ENCODE measurements at places on chromosomes 7 and 10.

DNA sequence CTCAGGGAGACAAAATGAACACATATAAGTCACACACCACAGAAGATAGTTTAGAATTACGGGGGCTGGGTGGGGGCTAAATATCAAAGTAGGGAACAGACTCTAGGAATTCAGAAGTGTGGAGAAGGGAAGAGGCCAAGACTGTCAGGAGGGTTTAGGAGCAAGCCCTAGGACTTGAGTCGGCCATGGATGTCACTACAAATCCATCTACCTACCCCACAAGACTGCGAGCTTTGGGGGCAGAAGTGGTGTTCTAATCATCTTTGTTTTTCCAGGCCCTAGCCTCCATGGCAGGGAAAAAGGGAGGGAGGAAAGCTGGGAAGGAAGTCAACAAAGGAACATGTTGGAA, 5.8 kb upstream of the ARHGAP19 start:
- DNase-seq: no peak

DNA sequence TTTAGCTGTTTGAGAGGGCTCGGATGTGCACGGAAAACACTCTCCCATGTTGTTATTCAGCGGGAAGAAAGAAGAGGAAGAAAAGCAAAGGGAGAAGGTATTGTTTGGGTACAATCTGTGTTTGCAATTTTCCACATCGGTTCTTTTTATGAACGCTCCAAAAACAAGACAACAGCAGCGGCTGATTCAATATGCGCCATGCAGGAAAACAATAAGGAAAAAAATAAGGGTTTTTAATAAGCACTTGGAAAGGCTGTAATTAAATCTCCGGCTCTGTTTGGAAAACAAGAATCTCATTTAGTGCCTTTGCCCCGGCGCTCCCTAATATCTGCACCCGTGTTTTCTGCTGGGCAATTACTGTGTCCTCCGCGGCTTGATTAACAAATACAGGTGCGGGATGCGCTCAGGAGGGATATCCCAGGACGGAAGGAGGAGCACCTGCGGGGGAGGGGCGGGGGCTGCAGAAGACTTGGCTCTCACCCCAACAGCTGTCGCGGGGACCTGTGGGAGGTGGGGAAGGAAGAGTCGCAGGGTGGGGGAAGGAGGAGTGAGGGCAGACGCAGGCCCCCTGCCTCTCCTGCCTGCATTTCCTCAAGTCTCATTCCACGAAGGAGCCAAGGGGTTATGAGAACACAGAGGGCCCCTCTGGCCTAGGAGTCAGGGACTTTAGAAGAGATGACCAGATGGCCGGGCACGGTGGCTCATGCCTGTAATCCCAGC, 181.5 kb upstream of the PODXL start:
- no peak for DNase-seq

DNA sequence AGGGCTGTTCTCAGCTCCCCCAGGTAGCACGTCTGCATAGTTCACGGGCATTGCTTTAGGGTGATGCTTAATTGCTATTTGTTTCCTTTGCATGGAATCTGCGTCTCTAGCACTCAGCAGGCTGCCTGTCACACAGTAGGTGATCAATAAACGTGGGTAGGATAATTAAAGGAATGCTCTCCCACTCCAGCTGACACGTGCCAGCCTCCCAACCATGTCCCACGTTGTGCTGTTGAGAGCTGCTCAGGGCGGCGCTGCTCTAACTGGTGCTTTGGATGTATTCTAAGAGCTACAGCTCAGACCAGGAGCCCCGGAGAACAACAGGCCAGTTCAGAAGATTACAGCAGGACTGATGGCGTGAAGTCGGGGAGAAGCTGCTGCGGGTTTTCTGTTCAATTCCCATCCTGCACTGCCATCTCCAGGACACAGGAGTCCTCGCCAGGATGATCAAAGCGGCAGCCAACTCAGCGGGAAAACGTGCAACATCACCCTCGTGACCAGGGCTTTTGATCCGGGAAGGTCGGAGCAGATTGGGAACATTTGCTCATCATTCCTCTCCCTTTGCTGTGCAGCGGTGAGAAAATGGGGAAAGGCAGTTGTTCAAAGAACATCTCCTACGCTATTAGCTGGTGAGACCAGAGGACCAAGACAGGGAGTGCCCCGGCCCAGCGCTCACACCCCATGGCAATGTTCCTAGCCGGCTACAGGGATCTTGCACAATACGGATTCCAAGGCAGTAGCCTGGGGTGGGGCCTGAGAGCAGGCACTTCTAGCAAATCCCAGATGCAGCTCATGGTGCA, 50.5 kb upstream of the FOXK1 start:
- no peak for DNase-seq

GRCh38 chr10:28111712-28112111, 112.8 kb upstream of the ODAD2 start:
- DNase-seq: no peak

DNA sequence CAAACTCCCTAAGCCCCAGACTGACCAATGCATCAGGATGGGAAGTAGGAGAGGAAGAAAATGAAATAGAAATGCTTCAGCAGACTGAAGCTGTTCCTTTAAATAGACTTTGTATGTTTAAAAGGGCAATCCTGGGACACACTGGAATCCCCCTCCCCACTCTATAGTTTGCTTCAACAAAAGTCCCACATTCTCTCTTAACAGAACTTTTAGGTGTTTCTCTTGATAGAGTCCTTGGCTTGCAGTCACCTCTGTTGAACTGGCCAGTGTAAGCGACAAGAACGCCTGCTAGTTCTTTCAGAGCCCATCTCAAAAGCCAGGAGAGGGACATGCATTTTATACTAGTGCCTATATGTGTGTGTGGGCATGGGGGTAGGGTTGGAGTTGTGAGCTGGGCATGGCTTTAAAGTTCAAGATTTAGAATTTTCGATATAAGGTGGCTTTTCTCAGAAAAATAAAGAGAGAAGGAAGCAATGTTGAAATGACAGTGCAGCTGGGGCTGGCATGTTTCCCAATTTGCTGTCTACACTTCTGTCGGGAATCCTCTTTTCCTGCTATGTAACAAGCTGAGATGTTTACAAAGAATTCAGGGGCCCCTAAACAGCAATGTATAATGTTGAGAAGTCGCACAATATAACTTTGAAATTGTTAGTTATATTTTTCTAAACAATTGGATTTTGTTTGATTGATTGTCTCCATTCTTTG, 2.1 kb downstream of the TBX20 start:
- DNase-seq: no peak

GRCh38 chr7:114799628-114800028, 122.3 kb upstream of the MDFIC start:
- DNase-seq: no peak
